ENCODE measurements at places on chromosomes 1 and 21.

DNA sequence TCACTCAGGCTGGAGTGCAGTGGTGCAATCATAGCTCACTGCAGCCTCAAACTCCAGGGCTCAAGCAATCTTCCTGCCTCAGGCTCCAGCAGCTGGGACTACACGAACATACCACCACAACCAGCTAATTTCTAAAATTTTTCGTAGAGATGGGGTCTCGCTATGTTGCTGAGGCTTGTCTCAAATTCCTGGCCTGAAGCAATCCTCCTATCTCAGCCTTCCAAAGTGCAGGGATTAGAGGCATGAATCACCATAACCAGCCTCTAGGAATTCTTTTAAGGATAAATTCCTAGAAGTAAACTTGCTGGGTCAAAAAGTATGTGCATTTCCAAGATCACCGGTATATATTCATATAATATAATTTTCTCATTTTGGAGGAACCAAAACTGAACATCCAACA lies 17.6 kb upstream of the HUNK start:
- DNase-seq = no peak

DNA sequence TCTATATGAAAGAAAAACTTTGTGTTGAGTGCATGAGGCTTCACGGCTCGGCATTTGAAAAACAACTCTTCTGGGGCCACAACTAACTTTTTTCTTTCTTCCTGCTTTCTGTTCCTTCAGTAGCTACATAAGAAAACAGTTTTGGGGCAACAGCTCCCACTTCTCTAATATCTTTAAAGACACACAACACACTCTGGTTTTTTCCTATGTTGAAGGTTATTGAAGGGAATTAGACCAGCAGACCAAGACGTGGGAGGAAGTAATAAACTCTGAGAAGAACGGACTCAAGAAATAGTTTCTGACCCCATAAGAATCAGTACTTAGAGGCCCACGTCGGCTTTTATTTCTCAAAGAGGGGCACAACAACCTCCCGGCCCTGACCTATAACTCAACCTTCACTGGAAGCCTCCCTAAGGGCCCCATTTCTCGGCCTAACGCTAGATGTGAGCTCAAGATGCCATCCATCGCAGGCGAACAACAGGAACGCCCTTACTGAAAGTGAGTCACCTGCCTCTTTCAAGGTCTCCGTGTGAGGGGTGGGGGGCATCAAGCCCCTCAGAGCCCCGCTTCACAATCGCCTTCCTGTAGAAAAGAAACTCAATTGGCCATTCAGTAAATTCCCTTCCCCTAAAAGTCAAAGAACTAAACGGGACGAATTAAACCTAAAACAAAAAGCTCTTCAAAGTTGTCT lies 844 bp downstream of the ZMYM6 start:
- DNase-seq = peak; percentile 54

- no peak for DNase-seq
Observed at GRCh38 chr1:32695098-32695904, 7.3 kb downstream of the SYNC start.

- no peak for DNase-seq
Observed at GRCh38 chr21:32612999-32613337, 791 bp upstream of the CFAP298 start.

DNA sequence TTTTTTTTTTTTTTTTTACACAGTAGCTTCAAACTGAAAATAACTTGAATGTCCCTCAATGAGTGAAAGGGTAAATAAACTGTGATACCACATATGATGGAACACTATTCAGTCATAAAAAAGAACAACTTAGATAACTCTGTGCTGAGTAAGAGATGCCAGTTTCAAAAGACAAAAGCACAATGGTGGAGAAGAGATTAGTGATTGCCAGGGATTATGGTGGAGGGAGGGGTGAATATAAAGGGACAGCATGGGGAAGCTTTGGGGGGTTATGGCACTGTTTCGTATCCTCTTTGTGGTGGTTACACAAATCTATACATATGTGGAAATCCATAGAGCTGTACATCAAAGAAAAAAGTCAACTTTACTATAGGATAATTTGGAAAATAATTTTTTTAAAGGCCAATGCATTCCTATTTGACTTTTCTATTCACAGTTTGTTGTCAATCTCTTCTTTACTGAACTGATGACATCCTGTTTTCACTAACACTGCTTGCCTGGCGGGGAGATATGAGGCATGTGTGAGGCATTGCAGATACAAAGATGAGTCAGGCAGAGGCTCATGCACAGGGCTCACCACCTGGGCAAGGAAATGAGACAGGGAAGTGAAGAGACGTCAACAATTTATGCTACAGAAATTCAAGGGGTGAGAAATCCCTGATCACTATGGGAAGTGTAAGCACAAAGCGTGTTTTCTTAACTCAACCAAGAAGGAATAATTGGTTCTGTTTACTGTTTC lies 302.7 kb downstream of the DUSP10 start:
- peak; percentile 63 for DNase-seq

GRCh38 chr21:42833439-42833815 lies 45.9 kb downstream of the WDR4 start:
- peak; percentile 50 for DNase-seq

- peak; percentile 84 for DNase-seq
Observed at GRCh38 chr1:192575499-192576189, at the start of gene RGS1. TSS of gene RGS1 (plus strand) at chr1:192575773. CDS start at chr1:192575793, 20 bp downstream.

- DNase-seq = no peak
Observed at GRCh38 chr1:3742439-3743298, 9.6 kb upstream of the CCDC27 start.

DNA sequence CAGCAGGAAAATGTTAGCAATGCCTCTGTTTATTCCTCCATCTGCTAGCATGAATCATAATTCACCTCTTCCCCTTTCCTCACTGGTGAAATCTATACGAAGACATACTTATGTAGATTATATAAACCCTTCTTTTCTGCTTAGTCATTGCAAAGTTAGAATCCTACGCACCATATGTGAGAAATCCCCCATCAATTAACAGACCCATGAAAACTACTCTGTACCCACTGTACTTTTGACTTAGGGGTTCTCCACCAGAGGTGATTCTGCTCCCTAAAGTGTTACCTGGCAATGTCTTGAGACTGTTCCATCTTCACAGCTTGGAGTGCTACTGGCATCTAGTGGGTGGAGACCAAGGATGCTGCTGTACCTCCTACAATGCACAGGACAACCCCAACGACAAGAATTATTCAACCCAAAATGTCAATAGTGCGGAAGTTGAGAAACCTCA lies 49.6 kb upstream of the KCTD3 start:
- no peak for DNase-seq

All from CD4-positive, alpha-beta T cell treated with Interleukin-2 at 100 ng/mL for 4 hours (primary cell).